Activated naive CD4-positive, alpha-beta T cell treated with anti-CD3 and anti-CD28 coated beads, Interleukin-2, amount 50 U/mL, for 72 hours (primary cell): ENCODE measurements at places on chromosomes 12 and 14.
A peak's percentile ranks its signal among the peaks of the same experiment; 100 is the strongest.

GRCh38 chr12:27359578-27360340 is 27.1 kb downstream of the BMAL2 start:
- no peak for DNase-seq

- DNase-seq = no peak
Observed at GRCh38 chr14:55151601-55152000, 22.5 kb downstream of the LGALS3 start.

- peak; percentile 77 for DNase-seq
Observed at GRCh38 chr14:50082784-50083466, 33.4 kb downstream of the VCPKMT start.

DNA sequence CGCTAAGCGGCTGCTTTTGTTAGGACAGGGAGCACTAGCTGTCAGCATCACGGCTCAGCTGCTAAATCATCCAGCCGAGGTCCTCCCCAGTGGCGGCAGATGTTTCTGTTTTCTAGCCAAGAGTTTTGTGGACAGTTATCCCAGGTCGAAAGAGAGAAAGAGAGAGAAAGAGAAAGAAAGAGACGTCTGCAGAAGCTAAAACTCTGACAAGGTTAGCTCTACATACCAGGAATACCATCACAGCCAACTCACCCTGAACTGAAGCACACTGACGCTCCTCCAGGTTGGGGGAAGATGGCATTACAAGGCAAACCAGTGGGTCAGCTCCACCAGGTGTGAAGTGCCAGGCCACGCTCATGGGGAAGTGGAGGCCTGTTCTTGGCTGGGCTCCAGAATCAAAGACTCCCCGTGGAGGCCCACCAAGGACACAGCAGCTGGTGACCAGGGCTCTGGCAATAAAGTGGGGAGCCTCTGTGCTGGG is 64.9 kb upstream of the DICER1 start:
- no peak for DNase-seq

GRCh38 chr12:106581543-106582248 is 1.1 kb upstream of the RFX4 start:
- DNase-seq = peak; percentile 19

- no peak for DNase-seq
Observed at GRCh38 chr14:49860988-49861698, 8.6 kb upstream of the NEMF start.

GRCh38 chr12:42639556-42639955 is 50.0 kb upstream of the PRICKLE1 start:
- no peak for DNase-seq

GRCh38 chr14:92709340-92710000 is 39.0 kb downstream of the LGMN start:
- DNase-seq = no peak

GRCh38 chr12:25319233-25319984 is 68.7 kb upstream of the KRAS start:
- DNase-seq = no peak

- DNase-seq = no peak
Observed at GRCh38 chr14:93379831-93380230, 32.8 kb downstream of the COX8C start.

DNA sequence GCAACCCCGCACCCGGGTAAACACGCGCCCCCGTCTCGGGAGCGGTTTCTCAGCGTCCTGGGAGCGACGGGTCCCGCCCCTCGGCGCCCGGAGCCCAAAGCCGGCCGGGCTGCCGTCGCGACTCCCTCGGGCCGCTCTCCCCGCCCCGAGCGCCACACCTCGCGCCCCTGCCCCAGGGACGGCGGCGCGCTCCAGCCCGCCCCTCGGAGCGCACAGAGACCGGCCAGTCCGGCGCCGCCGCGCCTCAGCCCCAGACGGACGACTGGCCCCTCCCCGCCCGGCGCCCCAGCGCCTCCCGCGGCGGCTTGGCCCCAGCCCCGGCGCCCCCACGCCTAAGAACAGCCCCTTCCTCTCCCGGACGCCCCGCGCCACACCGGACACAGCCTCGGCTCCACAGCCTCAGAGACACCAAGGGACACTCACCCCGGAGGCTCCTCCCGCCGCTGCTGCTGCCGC is 411 bp downstream of the BTBD7 start:
- DNase-seq = peak; percentile 73

DNA sequence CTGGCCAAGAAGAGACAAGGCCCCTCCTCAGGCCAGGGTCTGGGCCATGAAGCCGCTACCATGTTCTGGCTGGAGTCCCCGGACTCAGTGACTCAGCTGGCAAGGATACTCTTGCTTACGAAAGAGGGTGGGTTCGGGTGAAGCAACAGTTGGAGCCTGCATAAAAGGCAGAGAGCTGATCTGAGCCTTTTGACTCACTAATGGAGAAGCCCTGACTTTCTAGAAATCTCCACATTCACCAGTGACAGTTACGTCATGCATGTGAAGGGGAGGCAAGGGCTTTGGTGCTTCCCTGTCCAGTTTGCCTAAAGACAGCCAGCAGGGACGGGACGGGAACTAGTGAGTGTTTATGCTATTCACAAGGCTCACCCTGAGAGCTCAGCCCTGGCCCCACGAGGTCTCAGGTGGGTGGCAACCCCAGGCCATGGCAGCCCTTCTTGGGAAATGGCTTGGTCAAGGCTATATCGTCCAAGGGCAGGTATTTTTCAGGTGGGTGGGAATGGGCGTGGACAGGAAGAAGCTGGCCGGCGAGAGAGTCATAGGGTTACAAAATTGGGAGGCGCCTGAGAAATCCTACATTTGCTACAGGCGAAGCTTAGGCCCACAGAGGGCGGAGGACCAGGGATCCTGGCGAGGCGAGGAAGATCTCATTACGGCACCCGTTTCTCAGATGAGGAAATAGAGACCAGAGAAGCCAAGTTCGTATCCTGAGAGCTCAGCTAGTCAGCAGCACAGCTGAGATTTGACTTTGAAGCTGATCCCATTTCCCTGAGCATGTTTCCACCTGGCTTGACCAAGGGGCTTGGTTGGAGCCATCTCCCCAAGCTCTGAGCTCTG is 314.6 kb downstream of the BCL11B start:
- DNase-seq = no peak

- DNase-seq = no peak
Observed at GRCh38 chr12:112191840-112192321, 66.5 kb downstream of the TRAFD1 start.

GRCh38 chr14:24774187-24774915 is 140.4 kb upstream of the GZMB start:
- no peak for DNase-seq

DNA sequence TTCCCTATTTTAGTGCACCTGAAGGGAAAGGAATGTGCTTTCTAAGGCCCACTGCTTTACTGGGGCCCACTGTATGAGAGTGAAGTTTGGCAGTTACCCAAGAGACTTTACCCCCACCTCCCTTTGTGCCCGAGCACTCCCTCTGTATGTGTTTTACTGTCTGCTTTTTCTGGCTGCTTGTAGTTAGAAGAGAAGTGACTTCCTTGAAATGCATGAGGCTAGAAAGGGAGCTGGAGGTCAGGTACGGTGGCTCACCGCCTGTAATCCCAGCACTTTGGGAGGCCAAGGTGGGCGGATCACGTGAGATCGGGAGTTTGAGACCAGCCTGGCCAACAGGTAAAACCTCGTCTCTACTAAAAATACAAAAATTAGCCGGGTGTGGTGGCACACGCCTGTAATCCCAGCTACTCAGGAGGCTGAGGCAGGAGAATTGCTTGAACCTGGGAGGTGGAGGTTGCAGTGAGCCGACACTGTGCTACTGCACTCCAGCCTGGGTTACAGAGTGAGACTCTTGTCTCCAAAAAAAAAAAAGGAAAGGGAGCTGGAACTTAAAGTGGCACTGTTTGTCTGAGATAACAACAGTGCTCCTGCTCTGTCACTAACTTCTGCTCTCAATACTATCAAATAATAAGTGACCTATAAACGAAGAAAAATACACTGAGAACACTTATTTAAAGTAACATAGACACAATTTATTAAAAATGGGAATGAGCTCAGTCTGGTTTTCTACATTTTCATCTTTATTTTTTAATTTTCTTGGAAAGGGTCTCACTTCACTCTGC is 5.8 kb downstream of the TRIP11 start:
- DNase-seq = no peak

DNA sequence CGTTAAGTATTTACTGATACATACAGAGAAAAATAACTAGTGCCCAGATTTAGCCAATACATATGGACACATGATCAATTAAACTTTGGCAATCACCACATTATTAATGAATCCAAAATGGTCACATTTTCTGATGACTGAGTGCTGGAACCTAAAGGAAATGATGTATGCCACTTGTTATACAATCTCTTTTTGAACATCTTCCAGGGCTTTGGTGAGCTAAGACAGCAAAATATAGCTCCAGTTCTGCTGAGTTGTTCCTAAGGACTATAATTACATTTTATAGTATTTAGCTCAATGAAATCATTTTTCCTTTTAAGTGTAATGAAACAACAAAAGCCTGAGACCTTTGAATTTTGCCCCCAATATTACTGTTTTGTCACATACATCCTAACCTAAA is 329.1 kb upstream of the ATP2B1 start:
- DNase-seq = no peak

- DNase-seq = no peak
Observed at GRCh38 chr12:57983146-57983857, 41.9 kb downstream of the ATP23 start.

DNA sequence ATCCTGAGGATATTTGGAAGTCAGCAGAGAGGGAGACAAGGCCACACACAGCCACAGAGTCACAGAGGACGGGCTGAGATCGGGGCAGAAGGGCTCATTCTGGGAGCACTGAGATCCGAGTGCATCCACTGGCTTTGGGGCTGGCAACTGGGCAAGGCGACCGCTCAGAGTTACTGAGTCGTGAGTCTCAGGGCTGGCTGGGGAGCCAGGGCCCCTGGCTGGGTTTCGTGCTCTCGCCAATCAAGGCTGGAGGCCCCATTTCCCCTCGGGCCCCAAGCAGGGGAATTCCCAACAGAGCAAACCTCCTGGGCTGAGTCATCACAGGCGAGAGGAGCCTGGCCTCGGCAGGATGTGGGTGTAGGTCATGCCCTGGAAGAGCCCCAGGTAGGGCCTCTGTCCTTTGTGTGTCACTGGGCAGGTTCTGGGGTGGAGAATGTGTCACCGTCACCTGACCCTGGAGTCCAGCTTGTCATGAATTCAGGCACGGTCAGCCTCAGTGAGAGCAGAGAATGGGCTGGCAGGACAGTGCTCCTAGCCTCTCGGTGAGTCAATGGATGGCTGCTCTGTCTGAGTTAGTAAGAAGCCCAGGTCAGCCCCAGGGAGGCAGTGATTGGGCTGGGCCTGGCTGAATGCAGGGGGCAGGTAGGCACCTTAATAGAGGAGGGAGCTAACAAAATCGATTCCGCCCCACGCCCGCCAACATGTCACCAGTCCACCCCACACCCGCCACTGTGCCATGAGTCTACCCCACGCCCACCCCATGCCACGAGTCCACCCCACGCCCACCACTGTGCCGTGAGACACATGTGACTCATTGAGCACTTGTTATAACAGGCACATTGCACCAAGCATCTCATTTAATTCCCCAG is 16.9 kb downstream of the ASB2 start:
- peak; percentile 97 for DNase-seq

DNA sequence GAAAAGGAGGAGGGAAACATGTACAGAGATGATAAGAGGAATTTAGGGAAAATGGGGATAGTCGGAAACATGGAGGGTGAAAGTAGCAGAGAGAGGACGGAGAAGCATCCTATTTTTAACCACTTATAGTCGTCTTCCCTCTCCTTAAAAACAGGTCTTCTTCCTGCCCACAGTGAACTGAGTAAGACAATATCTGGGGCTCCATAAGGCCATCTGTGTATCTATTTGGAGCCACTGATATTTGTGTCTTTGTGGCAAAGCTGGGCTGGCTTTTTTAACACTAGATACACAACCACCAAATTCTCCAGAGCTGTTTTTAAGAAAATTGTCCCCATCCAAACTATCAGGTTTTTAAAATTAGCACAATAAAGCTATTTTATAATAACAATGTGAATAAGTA is 109.5 kb upstream of the RAP1B start:
- no peak for DNase-seq

DNA sequence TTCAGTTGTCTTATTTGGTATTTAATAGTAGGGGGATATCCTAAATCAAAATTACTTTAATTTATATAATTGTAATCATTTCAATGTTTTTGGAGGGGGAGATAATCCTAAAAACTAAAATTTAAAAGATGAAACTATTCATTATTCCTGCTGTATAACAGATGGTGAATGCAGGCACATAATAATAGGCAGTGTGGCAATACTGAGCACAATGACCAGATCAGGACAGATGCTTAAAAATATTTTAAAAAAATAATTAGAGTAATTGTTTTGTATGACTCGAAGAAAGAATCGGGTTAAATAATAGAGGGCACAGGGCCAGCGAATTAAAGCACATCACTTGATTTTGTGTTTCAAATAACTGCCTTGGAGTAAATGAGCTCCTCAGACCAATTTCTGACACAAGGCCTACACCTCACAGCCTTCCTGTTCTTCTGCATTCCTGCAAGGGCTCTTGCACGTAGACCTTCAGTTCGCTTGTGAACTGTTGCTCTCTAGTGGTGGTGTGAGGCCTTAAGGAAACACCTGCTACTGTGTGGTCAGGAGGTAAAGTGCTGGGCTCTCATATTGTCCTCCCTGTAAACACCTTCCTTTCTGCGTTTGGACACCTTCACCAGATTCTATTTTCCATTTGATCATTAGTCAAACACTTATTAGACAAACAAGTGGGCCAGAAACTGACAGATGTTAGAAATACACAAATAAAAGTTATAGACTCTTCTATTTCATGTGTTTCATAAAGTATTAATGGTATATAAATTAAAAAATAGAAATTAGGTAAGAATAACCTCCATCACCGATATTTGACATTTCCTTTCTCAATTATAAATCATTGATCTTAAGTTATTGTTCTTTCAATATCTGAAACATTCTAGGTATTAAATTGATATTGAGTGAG is 29.3 kb upstream of the KLRF1 start:
- peak; percentile 44 for DNase-seq

- no peak for DNase-seq
Observed at GRCh38 chr12:123363390-123363739, 1.3 kb downstream of the SBNO1 start.

DNA sequence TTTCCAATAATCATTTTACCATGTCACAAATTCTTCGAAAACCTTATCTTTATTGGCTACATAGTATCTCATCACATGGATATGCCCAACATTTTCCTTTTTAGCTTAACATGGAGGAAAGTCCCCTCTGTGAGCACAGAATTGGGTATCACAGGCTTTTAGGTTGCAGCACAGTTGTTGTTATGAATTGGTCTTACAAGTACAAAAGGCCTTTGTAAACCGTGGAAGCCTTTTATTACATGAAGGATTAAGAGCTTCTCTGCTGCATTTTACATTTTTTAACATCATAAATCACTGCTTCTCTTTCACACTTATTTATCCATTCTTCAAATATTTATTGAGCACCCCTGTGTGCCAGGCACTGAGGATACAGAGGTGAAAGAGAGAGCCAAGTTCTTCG is 26.2 kb downstream of the UBE3B start:
- no peak for DNase-seq

GRCh38 chr12:130504110-130504839 is 166.6 kb downstream of the PIWIL1 start:
- no peak for DNase-seq

DNA sequence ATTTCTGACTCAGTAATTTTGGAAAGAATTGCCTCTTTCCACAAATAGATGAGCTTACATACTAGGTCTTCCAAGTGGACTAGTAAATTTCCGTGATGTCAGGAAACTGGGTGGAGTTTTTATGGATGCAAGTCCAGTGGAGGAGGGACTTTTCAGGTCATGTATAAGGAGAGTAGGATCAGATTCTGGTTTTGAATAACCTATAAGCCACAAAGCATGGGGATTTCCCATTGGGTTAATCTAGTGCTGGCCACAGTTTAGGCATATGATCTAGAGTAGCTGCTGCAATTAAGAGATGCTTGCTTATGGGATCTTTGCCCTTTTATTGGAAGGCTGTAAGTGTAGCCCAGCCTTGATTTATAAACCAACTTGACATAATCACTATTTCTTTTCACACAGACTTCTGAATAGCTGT is 33.8 kb downstream of the STK38L start:
- DNase-seq = peak; percentile 8
